ENCODE measurements at places on chromosomes 7 and 10.
A peak's percentile ranks its signal among the peaks of the same experiment; 100 is the strongest.

- DNase-seq: peak; percentile 53
Observed at GRCh38 chr10:112307358-112308124, 24.3 kb downstream of the TECTB start.

- no peak for DNase-seq
Observed at GRCh38 chr7:151456782-151457181, 16.8 kb upstream of the CRYGN start.

DNA sequence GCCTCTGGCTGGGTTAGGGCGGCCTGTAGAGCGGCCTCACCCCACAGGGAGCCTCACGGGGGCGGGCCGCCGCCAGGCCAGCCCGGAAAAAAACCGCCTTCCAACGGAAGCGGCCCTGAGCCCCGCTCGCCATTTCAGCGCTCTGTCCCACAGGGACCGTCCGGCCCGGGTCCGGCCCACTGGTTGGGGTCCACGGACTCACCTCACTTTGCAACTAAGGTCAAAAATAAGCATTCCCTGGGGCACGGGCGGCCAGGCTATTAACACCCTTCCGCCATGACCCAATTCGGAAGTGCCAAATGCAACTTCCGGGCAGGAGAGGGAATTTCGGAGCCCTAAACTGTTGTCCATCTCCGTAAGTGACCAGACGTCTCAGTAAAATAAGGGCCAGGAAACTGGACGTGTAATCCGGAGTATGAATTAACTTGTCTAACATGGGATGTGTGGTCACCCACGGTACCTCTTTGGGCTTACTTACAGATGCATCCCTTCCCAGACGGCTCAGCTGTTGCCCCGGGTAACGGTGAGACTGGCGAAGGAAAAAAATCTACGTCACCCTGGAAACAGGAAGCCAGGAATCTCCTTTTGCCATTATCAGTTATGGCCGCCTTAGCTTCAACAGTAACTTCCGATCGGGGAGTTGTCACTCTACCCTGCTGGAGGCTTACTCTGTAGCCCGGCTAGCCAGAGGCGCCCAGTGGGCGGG is at the start of gene BBIP1:
TSS of gene BBIP1 (minus strand) at position 538 of the 706 bp plus-strand sequence. CDS start 1,023 bp downstream, outside the sequence.
- peak; percentile 100 for DNase-seq

DNA sequence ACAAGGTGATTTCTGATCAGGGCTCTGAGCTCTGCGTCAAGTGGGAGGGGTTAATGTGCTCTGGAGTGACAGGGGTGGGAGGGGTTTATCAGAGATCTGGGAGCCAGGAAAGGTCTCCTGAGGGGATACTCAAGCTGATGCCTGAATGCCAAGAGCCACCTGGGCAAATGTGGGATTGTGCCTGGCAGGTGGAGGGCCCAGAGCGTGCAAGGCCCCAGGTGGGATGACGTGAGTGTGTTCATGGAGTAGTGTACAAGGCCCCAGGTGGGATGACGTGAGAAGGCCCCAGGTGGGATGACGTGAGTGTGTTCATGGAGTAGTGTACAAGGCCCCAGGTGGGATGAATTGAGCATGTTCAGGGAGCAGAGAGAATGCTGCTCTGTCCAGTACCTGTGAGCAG is 610.3 kb downstream of the PTPRN2 start:
- DNase-seq: no peak

- DNase-seq: no peak
Observed at GRCh38 chr7:104928721-104929400, 85.1 kb upstream of the KMT2E start.

- no peak for DNase-seq
Observed at GRCh38 chr10:5550250-5550545, 25.4 kb downstream of the CALML3 start.

DNA sequence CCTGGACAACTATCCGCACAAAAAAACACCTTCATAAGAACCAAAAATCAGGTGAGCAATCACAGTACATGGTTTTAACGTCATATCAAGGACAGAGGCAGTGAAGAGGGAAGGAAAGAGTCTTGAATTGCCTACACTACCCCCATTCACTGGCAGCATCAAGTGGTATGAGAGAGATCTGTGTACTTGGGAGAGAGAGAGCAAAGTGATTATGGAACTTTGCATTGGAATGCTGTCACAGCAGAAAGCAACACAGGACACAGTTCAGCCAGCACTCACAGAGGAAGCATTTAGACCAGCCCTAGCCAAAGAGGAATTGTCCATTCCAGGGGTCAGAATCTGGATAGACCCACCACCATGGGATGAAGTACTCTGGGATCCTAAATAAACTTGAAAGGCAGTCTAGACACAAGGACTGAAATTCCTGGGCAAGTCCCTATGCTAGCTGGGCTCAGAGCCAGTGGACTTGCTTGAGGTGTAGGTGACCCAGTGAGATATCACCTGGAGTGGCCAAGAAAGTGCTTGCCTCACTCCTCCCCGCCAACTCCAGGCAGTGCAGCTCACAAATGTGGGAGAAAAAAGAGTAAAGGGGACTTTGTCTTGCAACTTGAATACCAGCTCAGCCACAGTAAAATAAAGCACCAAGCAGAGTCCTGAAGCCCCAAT is 30.5 kb upstream of the SFTPD start:
- no peak for DNase-seq

- DNase-seq: peak; percentile 29
Observed at GRCh38 chr7:40000734-40001315, 50.8 kb downstream of the CDK13 start.

DNA sequence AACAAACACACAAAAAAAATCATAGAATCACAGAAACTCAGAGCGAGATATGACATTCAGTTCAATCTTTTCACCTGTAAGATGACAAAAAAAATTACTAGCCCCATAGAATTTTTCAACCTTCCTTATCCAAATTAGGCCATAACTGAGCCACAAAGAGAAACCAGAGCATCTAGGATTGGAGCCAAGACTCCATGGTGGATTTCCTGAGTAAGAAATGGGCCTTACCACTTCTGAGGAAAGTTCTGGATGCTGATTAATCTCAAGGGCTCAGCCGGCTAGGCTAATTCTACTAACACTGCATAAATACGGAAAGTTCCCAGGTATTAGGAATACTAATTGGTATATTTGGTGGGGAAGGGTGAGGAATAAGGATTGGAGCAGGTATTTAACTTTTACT is 16.8 kb downstream of the LIPM start:
- no peak for DNase-seq

GRCh38 chr7:150381785-150382122 is 2.6 kb downstream of the ZNF775 start:
- no peak for DNase-seq

GRCh38 chr10:131997366-131998049 is 15.8 kb upstream of the BNIP3 start:
- peak; percentile 75 for DNase-seq

GRCh38 chr10:106619346-106619745 is 545.2 kb downstream of the SORCS1 start:
- no peak for DNase-seq

DNA sequence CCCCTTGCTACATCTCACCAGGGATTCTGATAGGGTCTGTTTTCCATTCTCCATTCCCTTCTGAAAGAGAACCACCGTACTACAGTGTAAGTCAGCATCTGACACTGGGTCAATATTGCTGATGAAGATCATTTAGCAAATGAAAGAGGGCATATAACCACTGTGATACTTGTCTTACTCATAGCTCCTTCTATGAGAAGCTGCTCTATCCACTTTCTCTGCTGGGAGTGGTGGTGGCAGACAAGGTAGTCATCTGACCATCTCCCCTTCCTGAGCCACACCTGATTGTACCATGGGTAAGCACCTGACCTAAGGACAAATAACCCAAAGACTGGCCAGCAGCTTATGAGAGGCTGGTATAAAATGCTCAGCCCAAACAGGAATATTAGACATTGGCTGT is 220.4 kb downstream of the DOCK4 start:
- no peak for DNase-seq

- no peak for DNase-seq
Observed at GRCh38 chr7:84612981-84613681, 418.5 kb upstream of the SEMA3A start.

DNA sequence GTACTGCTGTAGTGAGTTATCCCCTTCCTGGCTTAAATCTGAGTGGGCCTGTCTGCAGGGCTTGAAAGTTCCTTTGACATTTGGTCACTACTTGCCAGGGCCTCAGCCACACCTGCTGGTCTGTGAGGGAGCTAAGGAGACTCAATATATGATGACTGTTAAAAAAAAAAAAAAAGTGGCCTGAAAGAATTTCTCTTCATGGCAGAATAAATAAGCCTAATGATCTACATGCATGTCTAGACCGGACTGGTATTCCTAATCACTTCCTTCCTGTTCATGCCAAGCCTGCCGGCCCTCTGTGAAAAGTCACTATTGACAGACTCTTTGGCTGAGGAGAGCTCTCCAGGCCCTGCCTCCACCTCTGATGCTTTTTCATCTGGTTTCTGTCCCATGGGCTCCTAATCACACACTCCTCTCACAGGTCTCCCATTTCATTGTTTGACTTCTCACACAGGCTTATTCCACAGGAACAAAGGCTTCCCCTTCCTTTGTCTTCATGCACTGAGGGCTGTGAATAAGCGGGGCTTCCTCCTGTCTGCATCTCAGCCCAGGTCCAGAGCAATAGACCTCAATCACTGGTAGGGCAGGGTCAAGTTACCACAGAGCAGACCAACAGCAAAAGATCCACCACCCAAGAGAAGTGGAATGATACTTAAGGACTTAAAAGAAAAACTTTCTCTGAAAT is 99.1 kb upstream of the SEC61G start:
- no peak for DNase-seq

DNA sequence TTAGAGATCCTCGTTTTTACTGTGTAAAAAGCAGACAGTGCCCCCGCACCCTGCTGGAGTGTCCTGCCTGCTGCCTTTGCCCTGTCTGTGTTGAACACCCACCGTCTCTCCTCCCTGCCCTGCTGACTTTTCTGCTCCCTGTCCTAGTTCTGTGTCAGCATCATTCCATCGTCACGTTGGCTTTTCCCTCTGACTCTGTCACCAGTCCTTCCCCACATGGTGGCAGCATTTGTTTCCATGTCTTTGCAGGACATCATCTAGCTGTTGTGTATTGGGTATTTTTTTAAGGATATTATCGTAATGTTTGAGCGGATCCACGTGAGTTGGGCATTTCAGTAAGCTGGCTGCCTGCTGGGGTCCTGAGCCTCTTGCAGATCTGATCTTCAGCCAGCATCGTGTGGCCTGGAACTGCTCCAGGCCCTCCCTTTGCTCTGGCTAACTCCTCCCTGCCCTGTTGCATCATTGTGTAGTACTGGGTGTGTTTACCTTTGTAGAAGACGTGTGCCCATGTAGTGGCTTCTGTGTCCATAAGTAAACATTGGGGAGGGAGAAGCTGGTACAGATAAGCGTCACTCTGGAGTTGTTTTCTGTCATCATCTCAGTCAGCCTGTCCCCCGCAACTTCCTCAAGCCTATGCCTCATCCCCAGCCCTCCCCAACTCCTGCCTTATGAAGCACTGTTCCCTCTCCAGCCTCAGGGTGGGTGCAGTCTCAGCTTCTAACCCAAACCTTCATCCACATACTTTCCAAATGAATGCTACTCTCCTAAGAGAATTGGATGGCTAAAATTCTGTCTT is 44.3 kb downstream of the TRRAP start:
- DNase-seq: peak; percentile 8

DNA sequence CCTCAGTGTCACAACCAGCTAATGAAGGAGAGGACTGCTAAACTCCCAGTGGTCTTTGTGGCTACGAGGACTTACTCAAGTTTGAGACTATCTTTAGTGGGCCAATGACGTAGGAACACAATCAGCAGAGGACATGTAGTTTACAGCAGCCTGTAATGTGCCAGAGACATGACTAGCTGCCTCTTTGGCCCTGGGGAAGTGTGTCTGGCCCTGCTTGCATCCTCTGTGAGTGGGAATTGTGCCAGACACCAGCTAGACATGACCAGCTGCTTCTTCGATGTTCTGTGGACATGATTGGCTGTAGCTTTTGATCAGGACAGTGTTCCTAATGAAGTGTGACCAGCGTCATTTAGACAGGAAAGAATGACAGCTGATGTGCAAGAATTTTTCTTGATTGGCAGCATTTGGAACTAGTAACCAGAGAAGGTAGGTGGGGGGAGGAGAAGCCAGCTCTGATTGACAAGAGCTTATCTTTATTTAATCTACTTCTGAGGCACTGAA is 141.7 kb downstream of the AUTS2 start:
- DNase-seq: no peak

DNA sequence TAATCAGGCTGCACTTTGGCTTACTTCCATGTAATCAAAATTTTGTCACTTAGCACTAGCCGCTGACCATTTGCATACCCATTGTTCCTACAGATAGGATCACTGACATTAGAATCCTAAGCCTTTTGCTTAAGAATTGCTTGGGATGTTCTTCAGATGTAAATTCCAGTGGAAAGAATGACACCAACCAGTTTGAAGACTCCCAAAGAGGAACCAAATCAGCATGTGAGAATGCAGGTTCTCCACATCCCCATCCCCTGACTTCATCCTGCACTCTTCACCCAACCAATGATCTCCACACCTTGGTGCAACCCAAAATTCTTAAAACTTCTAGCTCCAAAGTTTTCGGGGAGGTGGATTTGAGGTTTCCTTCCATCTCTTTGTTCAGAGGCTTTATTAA is 345.6 kb downstream of the GPAM start:
- no peak for DNase-seq

GRCh38 chr7:64947252-64948000 is 43.4 kb downstream of the ZNF117 start:
- DNase-seq: no peak

- no peak for DNase-seq
Observed at GRCh38 chr7:101018271-101019167, 1.4 kb upstream of the MUC17 start.

Data from EL (cell line).